ENCODE measurements at places on chromosomes 2 and 18.
A peak's percentile ranks its signal among the peaks of the same experiment; 100 is the strongest.

DNA sequence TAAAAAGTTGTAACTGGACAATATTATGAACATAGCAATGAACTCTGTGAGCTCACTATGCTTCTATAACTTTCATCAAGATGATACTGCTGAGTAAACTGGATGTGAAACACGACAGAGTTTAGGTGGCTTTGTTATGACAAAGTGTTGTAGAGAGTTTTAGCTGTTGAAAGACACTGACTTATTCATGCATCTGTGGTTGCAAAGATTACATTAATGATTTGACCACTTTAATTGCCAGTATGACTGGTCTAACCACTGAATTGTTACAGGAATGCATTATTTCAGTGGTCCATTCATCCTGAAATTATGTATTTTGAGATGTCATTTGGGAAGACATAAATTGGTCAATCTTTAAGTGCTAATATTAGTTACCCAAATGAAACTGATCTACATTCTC is 117.9 kb downstream of the SPHKAP start:
- DNase-seq = no peak

DNA sequence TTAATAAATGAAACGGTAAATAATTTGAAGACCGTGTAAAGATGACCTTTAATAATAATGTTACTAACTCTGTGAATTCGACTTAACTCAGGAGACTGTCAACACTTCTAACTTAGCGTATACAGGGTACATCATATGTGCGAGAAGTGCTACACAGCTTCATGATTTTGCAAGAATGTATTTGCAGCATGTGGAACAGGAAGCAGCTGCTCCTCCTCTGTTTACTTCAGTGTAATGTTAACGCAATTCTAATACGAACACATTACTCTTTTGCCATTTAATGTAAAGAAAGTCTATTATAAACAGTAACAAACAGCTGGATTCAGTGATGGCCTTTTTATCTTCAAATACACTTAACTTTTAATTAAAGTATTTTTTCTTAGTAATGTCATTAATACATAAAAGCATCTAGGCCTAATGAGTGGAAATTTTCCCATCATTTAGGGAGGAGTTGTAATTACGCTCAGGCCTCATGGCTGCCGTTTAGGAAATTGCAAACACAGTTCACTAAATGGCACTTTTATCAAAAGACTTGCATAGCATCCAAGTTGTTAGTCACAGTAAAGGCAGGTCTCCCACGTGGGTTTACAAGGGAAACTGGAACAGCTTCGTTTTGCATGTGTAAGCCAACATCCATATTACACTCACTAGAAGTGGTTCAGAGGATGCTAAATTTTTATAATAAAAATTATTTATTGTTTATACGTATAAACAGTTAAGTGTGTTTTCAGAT is 635.7 kb downstream of the FBXO15 start:
- no peak for DNase-seq

DNA sequence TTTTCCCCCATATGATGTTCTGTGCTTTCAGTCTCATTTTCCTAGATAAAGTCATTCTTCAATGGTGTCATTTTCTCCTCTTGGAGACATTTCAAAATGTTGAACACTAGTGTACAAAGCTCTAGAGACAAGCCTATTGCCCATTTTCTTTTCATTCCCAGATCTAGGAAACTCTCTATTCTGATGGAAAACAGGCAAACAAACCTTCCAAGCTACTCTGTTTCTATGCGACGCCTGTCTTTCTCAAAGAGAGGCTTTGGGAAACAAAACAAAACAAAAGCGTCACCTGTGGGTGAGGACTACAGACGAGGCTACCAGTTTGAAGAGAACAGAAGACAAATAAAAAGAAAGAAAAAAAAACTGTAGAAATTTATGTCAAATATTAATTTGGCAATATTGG is 311.0 kb downstream of the CBLN2 start:
- no peak for DNase-seq

GRCh38 chr18:9965711-9966624 is 52.2 kb downstream of the VAPA start:
- DNase-seq = no peak

GRCh38 chr2:231527955-231528635 is 2.1 kb downstream of the NMUR1 start:
- DNase-seq = no peak

GRCh38 chr2:188969651-188970050 is 4.5 kb upstream of the COL3A1 start:
- no peak for DNase-seq

GRCh38 chr2:184579226-184579625 is 19.1 kb upstream of the ZNF804A start:
- DNase-seq = no peak

DNA sequence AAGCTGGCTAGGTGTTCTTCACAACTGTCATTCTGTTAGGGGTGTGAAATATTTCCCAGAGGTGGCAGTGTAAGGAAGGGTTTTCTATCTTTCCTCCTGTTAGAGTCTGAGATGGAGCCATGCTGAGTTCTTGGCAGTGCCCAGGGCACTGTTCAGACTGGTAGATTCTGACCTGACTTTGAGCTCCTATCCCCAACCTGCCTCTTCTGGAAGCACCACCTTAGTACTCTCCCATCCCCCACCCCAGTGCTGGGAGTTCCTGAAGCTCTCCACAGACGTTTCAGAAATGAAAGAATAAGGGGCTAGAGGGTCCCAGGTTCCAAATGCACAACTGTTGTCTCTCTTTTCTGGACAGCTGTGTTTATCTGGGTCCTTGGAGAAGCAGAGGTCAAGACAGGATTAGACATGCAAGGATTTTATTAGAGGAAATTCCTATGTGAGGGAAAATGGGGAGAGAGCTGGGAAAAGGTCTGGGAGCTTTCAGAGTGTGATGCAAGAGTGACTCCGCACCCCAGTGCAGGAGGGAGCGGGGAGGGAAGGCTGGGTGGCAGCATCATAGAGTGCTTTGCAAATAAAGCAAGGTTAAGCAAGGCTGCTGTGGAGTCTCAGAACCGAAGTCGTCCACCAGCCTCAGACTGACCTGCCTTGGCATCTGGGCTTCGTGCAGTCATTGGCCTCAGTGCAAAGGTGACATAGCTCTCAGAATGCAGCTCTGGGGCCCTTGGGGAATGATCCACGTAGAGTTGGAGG is 75.5 kb downstream of the SLC4A3 start:
- DNase-seq = peak; percentile 93

DNA sequence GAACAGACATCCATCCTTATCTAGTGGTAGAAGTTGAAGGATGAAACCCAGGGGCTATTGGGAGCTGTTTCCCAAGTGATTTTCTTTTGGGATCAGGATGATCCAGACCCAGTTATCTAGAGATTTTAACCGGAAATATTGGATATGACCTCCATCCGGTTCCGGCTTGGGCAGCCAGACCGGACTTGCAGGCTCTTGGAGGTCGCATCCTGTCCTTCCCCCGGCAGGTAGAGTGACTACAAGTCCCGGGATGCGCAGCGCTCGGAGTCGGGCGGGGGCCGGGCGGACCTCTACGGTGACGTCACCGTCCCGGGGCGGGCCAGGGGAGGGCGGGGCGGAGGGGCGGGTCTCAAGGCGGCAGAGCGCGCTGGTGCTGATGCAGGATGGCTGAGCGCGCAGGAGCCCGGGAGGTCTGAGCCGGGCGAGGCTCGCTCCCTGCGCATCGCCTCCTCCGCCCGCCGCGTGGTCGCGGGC is at the start of gene KIF5C:
Gene KIF5C (plus strand): TSS at position 360 of the 474 bp plus-strand sequence. CDS start 391 bp downstream, outside the sequence.
- DNase-seq = peak; percentile 91

- no peak for DNase-seq
These were observed 158.8 kb upstream of the ZEB2 start for GRCh38 chr2:144678736-144679135.

DNA sequence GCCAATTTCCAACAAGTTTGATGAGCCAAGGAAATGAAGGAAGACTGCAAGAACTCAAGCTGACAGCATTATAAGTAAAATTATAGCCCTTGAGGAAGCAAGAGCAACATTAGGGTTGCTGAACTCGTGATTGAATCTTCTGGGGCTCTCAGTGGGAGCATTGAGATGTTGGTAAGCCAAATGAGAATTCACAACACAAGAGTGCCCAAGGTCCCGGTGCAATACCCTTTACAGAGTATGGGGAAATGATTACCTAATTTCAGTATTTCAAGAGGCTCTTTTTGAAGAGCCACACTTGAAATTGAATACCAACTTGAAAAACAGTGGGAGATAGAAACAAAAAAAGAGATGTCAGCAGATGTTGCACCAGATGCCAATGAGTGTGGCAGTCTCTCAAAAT is 554.5 kb downstream of the STK39 start:
- no peak for DNase-seq

GRCh38 chr2:163774862-163775261 is 39.1 kb upstream of the FIGN start:
- peak; percentile 85 for DNase-seq

Measured in RWPE1 (cell line).